Stimulated activated CD4-positive, alpha-beta T cell treated with anti-CD3 and anti-CD28 coated beads, Interleukin-12 subunit alpha, Interleukin-12 subunit beta, amount 100 ng/mL, for 24 hours (primary cell): ENCODE measurements at places on chromosomes 3 and 15.

DNA sequence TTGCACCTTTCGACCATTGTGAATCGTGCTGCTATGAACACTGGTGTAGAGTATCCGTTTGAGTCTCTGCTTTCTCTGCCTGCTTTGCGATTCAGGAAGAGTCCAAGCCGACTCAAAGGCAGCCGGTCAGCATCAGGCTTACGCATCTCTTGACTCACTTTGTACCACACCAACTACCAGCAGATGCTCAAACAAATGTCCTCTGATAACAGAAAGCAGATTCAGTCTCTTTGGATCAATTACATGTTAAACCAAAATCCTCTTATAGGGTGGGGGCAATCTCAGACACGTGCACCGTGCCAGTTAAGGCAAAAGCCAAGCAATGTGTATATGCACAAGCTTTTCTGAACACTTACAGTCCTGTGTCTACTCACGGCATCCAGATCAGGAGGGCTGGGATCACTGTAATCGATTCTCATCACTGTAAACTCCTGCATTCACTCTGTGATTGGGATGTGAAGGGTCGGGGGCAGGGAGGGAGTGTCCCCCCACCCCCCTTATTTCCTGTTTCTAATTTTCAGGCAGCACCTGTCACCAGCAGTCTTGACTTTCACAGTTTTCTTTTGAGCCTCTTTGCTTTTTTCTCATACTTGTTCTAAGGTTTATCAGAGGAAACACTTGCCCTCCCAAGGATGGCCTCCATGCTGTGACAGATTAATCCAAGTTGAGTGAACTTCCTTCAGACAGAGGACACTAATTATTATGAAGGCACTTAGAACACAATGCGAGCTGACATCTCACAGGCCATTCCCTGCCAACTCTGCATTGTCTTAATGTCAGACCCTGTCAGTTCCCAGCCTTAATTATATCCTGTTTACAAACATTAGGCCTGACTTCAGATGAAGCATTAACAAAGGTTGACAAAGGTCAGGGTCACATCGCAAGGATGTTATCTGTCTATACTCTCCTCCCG is 153.5 kb downstream of the MECOM start:
- DNase-seq, result no peak

DNA sequence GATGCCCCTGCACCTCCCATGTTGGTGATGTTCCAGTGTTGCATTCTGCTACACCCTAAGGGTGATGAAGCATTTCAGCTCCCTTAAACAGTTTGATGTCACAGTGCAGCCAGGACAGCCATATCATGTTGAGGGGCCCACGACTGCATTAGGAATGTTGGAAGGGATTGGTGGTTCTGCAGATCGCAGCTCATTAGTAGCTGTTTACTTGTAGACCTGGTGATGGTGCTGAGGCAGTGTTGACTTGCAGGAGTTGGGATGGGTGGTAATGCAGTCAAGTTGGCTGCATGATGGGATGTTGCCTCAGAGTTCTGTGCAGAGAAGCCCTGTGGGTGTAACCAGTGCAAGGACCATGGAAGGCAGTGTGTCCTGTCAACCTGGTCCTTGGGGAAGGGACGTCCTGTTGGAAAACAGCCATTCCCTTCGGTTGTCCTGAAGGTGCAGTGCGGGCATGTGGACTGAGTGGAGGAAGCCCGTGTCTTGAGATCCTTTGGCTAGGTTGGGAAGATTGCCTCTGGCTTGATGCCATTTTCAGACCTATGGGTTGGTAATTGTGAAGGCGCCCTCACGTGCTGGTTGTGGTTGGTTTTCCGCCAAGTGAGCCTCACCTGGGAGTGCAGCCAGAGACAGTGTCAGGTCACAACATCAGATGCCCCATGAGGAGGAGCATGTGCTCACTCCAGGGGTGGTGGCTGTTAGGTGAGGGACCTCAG is 100.7 kb downstream of the SNRPN start:
- no peak for DNase-seq

DNA sequence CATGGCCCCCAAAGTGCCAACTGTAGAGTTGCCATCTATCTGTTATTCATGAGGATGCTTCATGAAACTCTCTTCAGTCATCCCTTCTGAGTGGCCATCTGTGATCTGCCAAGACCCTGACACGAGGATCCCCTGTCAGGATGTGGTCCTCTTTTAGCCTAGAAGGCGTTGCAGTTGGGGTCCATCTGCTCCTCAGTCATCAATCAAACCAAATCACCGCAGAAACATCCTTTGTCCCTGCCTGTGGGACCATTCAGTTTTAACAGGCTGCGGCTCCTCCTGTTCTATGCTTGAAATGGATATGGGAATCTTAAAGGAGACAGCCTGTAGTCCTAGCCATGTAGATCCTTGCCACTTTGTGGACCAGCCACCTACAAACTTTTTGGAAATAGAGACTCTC is 5.9 kb upstream of the RPS27L start:
- DNase-seq, result no peak

DNA sequence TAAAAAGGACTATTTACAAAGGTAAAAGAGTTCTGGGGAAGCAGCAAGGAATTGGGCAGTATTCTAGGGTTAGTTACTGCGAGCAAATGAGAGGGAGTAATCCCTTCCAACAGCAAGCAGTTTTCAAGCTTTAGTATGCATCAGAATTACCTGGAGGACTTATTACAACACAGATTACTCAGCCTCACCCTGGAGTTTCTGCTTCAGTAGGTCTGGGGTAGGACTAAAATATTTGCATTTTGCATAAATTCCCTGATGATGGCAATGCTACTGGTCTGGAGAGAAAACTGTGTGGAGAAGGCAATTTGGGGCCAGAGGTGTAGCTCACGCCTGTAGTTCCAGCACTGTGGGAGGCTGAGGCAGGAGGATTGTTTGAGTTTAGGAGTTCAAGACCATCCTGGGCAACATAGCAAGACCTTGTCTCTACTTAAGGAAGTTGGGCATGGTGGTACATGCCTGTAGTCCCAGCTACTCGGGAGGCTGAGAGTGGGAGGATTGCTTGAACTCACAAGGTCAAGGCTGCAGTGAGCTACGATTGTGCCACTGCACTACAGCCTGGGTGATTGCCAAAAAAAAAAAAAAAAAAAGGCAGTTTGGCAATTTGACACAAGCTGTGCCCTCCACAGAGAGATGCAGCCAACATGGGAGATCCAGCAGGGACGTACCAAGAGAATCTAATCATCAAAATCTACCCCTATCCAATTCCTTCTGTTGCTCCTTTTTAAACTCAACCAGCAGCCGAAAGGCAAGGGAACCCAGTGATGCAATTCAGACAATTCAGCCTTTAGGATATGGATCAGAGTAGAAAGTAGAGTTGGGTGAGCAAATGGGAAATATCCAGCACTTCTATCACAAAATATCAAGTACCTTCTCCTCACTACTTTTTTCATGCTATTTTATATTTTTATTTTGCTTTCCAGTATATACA is 27.1 kb upstream of the AP4E1 start:
- no peak for DNase-seq

DNA sequence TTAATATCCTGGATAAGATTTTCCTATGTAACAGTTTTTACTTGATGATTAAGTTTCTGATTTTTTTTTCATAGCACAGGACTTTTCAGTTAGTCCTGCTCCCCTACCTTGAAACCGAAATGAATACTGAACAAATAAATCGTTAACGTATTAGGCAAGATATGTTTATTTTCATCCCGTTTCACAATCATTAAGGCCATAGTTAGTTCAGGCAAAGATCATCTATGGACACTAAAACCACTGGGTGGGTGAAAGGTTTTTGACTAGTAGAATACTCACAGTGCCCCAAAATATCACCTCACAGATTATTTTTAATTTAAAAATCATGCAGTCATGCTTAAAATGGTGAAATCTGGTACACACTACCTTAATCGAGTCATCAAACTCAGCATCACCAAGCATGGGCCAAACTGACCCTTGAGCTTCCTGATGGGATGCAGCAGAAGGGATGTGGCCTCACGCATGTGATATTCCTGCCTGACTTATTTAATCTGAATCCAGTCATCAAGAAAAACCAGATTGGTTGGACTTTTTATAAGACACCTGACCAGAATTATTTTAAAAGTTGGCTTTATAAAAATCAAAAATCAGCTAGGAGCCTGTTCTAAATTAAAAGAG is 365.0 kb downstream of the LPP start:
- DNase-seq, result no peak

DNA sequence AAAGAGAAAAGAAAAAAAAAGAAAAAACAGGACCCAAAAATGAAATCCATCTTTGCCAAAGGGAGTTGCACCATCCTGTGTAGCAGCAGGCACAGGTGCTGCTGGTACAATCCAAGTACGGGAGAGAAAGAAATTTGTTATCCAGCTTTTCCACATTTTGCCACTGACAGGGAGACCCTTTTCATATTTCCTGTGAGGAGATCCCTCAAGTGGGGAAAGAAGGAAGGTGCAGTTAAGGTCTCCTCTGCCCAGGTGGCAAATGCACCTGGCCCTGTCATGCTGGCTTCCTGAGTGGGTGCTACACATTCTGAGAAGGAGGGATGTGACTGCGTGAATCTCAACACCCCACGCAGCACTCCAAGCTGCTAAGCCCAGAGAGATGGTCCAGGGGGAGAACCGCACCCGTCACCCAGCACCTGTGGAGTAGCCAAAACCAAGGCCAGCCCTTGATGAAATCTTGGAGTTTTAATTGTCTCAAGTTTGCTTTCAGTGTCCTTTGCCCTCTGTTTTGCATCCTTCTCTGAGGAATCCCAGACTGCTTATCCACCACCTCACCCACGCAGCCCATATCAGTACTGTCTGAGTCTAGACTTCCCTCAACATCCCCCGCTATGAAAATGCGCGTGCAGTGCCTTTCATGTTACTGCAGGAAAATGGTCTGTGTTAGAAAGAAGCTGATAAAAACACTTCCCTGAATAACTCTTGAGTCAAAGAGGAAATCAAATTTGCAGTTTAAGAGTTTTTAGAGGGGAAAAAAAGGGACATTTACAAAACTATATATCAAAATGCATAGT is 141.9 kb upstream of the THBS1 start:
- DNase-seq, result no peak

DNA sequence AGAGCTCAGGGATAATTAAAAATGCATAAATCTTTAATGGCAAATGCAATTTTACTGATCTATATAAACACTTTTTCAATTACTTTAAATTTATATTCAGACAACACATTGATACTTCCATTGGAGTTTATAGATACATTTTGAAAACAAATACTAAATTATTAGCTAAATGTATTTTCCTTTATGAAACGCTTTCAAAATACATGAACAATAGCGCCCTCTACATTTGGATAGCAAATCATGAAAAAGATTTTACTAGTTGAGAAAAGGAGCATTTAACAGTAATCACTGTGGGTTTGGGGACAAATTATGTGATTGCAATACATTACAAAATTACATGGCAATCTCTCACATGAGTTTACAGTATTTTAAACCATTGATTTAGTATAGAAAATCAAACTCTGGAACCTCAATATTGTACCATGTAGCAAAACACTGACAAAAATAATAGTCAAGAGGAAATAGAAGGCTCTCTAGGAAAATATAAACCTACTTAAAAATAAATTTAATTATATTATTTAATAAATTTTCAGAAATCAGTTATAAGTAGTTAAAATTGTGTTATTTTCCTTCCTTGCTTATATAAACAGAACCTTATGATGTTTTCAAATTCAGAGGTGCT is 207.9 kb downstream of the ZIC1 start:
- no peak for DNase-seq

DNA sequence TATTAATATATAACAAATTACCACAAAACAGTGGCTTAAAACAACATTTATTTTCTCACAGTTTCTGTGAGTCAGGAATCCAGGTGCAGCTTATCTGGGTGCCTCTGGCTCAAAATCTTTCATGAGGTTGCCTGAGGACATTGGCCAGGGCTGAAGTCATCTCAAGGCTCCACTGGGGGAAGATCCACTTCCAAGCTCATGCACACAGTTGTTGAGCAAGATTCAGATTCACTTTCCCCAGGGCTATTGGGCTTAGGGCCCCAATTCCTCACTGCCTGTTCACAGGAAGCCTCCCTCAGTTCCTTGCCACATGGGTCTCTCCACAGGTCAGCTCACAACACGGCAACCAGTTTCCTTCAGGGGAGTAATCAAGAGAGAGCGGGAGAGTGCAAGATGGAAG is 35.0 kb downstream of the RFTN1 start:
- no peak for DNase-seq

GRCh38 chr3:51637941-51638471 is 33.0 kb upstream of the TEX264 start:
- DNase-seq, result no peak

GRCh38 chr15:88124199-88124598 is 132.3 kb downstream of the NTRK3 start:
- DNase-seq, result no peak

- DNase-seq, result no peak
Measured at GRCh38 chr3:121918779-121919483, 24.7 kb downstream of the SLC15A2 start.

DNA sequence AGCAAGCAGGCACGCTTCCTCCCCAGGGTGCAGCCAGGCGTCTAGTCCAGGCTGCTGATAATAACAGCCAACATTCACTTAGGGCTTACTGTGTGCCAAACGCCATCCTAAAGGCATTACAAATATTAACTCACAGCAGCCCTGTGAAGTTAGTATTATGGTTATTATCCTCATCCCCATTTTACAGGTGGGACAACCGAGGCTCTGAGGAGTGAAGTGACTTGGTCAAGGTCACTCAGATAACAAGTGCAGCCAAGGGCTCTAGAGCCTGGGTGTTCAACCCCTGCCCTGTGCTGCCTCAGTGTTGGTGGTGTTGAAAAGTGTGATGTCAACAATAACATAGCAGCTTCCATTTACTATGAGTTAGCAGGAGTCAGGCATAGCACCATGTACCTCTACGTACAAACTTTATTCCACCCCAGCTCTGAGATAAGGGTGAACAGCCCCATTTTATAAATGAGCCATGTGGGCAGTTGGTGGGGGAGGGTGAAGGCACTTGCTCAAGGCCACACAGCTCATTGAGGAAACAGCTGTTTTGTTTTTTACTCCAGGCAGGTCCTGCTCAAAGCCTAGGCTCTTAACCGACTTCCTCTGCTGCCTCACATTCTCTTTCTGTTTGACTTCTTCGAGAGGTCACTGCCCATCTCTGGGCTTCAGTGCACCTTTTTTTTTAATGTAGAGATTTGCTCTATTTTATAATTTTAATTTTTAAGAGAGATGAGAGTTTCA is 24.0 kb upstream of the TRH start:
- DNase-seq, result no peak

GRCh38 chr15:77606142-77607034 is 26.3 kb downstream of the LINGO1 start:
- DNase-seq, result no peak

- DNase-seq, result no peak
Measured at GRCh38 chr15:31285772-31286261, 40.8 kb upstream of the KLF13 start.
